ENCODE measurements at places on chromosomes 1 and 21.
A peak's percentile ranks its signal among the peaks of the same experiment; 100 is the strongest.

DNA sequence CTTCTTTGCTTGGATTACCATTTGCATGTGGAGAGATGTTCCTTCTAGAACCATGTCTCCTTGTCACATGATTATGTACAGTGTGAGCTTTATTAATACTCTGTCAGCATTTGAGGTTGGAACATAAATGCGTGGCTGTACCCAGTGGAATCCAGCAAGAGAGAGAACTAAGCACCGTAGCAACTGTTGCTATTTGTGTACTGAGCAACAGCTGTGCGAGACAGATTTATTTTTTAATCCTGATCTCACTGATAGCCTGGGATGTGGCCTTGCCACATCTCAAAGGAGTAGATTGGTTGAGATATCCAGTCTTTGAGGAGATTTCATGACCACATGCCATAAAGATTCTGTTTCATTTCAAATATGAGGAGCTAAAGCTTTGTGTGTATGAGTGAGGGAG, 43.4 kb downstream of the KIF1B start:
- DNase-seq = peak; percentile 24

- peak; percentile 55 for DNase-seq
Observed at GRCh38 chr1:101357444-101357986, 120.7 kb downstream of the S1PR1 start.

GRCh38 chr1:30682396-30683275, 40.7 kb downstream of the MATN1 start:
- DNase-seq = no peak

DNA sequence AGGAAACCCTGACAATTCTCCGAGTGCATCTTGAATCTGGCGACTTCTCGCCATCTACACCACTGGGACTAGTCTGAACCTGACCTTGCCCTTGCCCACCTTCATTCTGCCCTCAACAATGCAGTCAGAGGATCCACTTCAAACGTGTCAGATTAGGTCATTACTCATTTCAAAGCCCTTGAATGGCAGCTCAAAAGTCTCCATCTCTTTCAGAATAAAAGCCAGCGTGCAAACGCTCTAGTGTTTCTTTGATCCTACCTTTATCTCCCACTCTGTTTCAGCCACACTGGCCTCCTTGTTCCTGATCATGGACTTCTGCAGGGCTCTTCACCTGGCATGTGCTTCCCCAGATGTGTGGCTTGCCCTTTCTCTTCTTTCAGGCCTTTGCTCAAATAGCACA, 31.3 kb downstream of the SLC30A1 start:
- DNase-seq = no peak

Data from HTR-8/SVneo (cell line).